ENCODE measurements at places on chromosomes 1 and 21. TPM values are rescaled to one million over a fixed set of nuclear protein-coding genes. Genes with fewer than 3 reads are reported as not detected.

Gene ACKR1
- not detected for total RNA-seq

Gene TSTD1
- total RNA-seq, result 41.4 TPM

Gene NPHS2
- not detected for total RNA-seq

Gene RAB3B
- 38.3 TPM for total RNA-seq

Gene EIF2D
- 47.2 TPM for total RNA-seq

Gene SPRR2G
- total RNA-seq, result not detected

Gene BARHL2
- not detected for total RNA-seq

Gene ARHGEF16
- 0.38 TPM for total RNA-seq

Gene C4BPA
- total RNA-seq, result not detected

Gene HES5
- total RNA-seq, result 0.28 TPM

Gene ETS2
- total RNA-seq, result 14.4 TPM

Gene NDC1
- 43.1 TPM for total RNA-seq

Gene ADGRB2
- 8.2 TPM for total RNA-seq

Gene HSF2BP
- total RNA-seq, result 0.96 TPM

Gene SVBP
- total RNA-seq, result 11.5 TPM

Gene LSS
- total RNA-seq, result 41.6 TPM

Gene FCRL2
- total RNA-seq, result not detected

Gene RORC
- not detected for total RNA-seq

Gene MFSD2A
- 5.4 TPM for total RNA-seq

Gene CD1D
- under 0.01 TPM for total RNA-seq

Gene C1orf210
- total RNA-seq, result not detected

Gene CAPN9
- total RNA-seq, result not detected

Gene PLA2G2E
- not detected for total RNA-seq

Gene VSIG8
- not detected for total RNA-seq

Gene SUSD4
- under 0.01 TPM for total RNA-seq

Gene TRPM2
- not detected for total RNA-seq

Gene IFNAR1
- 25.1 TPM for total RNA-seq

Data from regular cardiac myocyte (primary cell).